ENCODE measurements at places on chromosomes 2 and 18.

GRCh38 chr2:240412211-240412861 is 23.1 kb upstream of the GPC1 start:
- no peak for DNase-seq

DNA sequence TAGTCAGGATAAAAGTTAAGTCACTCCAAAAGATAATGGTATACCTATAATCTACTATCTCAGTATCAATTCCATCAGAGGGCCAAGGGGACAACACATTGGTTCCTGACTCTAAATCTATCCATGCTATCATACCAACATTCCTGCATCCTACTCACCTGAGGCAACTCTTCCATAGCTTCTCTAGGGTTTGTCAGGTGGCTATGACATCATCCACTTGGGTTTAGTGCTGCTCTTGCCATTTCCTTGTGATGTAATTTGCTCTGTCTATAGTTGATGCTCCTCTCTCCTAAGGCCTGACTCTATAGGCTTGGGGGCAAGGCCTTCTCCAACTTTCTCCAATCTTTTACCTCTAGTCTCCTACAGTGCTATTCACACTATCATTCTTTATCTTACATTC is 139.9 kb upstream of the FSHR start:
- DNase-seq, result no peak

GRCh38 chr2:206798000-206798399 is 32.6 kb downstream of the FASTKD2 start:
- no peak for DNase-seq

- DNase-seq, result no peak
Observed at GRCh38 chr18:57025540-57025939, 121.3 kb upstream of the BOD1L2 start.

- no peak for DNase-seq
Observed at GRCh38 chr18:3541549-3542386, 91.8 kb downstream of the TGIF1 start.

DNA sequence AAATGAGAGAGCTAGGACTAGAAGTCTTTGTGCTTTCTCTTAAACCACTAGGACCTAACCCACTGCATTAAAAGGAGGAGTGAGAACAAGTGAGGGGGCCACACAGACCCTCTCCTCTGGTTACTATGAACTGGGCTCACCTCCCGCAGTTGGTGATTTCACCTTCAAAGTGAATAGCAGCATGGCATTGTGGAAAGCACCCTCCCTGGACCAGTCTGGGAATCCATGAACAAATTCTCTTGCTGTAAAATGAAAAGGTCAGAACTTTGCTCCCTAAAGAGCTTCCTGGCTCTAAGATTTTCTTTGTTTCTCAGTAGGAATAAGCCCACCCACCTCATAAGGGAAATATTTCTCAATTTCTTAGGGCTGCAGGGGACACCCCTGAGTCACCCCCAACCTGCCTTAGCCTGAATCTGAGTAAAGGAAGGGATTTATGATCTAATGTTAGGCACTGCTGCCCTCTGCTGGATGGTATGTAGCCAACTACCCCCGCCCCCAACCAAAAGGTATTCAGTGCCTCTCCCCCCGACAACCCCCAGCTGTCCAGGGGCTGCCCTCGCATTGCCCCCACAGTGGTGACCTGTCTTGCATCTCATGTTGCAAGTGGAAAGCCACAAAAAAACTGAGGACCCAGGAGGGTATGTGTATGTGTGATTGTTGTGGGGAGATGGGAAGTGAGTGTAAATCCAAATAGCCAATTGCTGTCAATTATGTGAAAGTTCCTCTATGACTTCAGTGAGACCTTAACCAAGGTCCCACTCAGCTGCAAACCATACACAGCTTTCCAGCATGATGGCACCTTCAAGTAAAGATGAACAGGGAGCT is 230.9 kb upstream of the SLC14A2 start:
- no peak for DNase-seq

DNA sequence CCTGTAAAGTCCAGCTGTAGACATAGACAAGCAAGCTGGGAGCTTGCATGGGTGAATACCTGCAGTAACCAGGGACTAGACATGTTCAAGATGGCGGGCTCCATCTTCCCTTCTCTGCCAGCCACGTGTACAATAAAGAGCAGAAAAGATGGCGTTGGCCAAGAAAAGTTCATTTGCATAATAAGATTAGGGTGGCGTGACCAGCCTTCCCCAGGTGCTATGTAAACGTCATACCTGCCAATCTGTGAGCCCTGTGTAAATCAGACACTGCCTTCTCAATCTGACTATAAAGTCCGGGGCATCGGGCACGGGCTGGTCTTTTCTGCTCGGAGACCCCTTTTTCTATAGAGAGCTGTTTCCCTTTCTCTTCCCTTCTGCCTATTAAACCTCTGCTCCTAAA is 101.6 kb upstream of the XPO1 start:
- no peak for DNase-seq

GRCh38 chr2:102116630-102117471 is 25.7 kb upstream of the IL1R1 start:
- no peak for DNase-seq

DNA sequence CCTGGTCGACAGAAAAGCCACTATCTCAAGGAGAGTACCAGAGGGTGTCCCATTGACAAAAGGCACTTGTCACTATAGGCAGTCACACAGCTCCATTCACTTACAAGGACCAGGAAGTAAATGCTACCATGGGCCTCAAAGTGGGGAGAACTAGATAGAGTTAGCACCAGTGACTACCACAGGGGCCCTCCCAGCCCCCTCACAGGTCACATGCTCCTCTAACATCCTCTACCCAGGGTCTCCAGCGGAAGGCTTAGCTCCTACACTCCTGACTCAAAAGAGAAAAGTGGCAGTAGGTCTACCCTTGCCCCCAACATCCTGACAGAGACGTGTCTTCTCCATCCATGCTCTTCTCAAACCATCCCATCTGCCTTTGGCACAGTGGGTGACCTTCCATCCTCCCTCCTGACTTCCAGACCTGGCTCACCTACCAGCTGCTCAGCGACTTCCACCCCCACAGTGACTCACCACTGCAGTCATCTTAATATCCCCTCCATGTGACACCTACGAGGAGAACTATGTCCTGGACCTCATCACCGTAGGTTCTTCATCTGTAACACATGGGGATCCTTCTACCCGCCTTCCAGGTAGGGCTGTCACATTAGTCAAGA is 5.6 kb upstream of the DNMT3A start:
- DNase-seq, result no peak

DNA sequence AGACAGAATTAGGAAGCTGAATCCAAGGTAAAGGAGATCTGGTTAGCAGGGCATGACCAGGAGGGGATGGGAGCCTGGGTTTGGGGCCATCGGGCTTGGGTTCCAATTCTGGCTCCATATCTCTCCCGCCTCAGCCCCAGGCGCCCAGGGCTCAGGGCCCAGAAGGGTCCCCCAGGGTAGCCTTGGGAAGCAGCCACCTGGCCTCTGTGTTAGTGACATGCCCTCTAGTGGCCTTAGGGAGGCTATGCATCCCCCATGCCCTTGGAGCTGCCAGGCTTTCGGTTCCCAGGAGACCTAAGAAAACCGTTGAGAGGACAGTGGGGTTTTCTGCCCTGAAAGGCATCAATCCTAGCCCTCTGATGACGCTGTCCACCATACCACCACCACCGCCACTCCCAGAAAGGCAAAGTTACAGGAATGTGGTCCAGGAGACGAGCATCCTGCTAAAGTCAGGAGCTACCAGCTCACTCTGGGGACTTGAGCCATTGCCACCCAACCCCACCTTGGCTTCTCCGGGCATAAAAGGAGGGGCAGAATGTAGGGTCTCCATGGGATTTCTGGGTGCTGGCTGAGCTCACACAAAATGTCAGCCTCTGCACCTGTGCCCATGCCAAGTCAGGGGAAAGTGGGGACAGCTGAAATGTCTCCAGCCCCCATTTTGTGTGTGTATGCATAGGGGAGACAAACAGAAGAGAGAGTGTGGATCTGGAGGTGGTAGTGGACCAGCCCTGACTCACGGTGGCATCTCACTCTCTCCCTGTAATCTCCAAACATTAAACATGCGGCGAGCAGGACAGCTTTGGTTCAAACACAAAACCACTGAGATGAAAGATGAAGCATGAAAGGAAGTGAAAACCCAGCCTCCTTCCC is 56.5 kb downstream of the EMX1 start:
- no peak for DNase-seq

DNA sequence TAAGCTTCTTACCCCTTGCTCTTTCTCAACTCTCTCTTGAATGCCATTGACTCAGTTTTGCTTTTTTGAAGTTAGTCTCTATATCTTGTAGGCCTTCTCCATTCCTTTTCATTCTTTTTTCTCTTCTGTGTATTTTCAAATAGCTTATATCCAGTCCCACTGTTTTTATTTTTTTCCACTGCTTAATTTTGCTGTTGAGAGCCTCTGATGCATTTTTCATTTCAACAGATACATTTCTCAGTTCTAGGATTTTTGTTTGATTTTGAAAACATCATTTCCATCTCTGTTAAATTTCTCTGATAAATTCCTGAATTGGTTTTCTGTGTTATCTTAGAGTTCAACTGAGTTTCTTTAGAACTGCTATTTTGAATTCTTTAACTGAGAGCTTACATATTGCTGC is 45.9 kb downstream of the MIB1 start:
- DNase-seq, result no peak

DNA sequence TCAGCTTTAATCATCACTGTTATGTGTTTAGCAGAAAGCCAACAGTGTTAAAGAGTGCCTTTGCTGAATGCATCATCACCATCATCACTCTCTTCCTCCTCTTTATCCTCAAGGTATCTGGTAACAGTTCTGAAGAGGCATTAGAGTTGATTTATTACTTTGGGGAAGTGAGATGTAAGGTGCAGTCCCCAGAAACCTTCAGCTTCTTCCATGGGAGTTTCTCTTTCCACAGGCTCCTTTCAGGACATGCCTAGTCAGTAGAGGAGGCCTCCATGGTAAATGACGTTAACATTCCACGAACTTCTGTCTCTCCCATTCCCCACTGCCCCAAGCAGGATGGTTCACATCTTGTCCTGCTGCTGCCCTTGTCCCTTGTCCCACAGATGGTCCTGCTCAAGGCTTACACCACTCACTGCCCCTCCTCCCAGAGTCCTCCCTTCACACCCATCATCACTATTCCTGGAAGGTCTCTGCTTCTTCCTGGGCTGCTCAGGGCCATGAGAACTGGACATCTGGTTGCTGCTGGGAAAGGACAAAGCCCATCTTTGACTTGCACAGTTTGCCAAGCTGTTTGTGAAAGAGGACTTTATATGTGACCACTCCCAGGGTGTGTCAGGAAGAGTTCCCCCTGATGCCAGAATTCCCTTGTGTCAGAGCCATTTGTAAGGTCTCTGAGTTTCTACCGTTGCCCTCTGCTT is 5.3 kb upstream of the REG1A start:
- no peak for DNase-seq

- DNase-seq, result no peak
Observed at GRCh38 chr2:46319711-46320110, 22.5 kb downstream of the EPAS1 start.

- no peak for DNase-seq
Observed at GRCh38 chr18:31648966-31649429, 35.4 kb downstream of the B4GALT6 start.

- DNase-seq, result no peak
Observed at GRCh38 chr2:219356834-219357233, 24.3 kb upstream of the RESP18 start.

DNA sequence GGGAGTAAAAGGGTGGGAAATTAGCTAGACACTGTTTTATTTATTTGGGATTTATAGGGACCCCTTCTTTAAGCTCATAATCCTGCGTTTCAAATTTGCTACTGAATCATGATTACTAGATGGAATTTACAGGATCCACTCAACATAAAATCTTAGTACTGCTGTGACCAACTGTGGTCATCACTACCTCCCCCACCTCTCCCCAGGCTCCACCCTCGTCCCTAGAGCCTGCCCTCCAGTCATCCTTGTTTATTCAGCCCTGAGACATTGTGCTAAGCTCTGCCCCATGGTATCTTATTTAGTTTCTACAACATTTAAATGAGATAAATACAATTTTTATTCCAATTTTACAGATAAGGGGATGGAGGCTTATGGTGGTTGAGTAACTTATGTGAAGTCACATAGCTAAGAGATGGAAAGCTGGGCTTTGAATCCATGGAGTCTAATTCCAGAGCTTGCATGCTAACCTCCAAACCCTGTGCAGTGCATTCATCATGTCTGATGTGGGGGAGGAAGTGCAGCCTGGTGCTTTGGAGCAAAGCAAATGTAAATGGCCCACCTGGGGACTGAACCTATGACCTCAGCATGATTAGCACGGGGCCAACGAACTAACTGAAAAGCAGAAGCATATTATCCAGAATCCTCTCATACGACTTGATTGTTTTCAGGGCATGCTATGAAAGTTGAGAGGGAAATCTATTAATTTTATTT is 502.4 kb downstream of the TMEM182 start:
- no peak for DNase-seq

- no peak for DNase-seq
Observed at GRCh38 chr2:169324581-169325260, 37.6 kb downstream of the LRP2 start.

- DNase-seq, result no peak
Observed at GRCh38 chr2:201313362-201313761, 43.8 kb downstream of the FLACC1 start.

DNA sequence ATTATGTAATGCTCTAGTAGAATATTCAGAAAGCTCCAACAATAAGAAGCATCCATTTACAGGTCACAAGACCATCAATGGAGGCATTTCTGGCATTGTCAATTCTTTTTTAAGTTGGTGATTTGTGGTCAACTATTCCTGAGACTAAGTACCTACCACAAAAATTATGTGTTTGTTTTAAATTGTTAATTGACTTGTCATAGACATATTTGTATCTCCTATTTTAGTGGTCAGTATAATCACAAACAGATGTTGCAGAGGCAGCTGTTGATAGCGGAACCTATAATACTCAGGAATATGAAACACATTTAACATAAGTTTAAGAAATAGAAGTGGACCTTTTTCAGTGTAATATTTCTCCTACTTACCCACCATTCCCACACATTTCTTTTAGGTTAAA is 430.1 kb downstream of the CCDC85A start:
- no peak for DNase-seq

DNA sequence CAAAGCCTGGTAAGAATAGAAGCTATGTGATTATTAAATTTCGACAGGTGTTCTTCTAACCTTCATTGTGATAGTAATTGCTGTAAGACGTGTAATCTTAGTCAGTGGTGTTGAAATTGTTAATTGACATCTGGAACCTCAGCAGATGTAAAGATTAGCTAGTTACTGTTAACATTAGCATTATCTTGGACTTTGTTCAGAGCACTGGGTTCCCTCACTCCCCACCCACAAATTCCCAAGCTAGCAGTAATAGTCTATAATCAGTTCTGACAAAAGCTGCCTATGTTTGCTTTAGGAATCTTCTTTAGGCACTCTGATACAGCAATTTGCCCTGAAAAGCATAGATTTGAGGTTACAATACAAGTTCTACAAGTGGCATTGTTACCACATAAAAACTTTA is 233.7 kb downstream of the EN1 start:
- no peak for DNase-seq

GRCh38 chr2:5690286-5690685 is 1.9 kb upstream of the SOX11 start:
- no peak for DNase-seq
